Nucleus accumbens (tissue), 56 donors: ENCODE measurements at places on chromosomes 1 and 21.
A peak's percentile ranks its signal among the peaks of the same experiment; 100 is the strongest.

GRCh38 chr1:94101613-94102525, 19.1 kb downstream of the ABCA4 start:
- DNase-seq = no peak

DNA sequence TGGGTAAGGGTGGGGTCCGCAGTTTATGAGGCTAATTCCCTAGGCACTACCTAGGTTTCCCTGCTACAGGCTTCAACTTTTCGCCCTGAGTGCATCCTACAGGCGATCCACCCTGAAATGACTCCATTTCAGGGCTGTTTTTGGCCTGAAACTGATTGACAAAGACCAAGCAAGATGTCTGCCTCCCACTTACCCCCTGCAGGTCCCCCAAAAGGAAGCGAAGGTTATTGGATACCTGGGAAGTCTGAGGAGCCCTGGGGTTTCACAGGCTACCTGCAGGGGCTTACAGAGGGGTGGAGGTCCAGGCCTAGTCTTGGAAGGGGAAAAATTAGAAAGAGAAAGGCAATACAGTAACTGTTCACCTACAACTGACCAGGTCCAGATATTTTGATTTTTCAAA, 3.3 kb upstream of the TBX15 start:
- no peak for DNase-seq

GRCh38 chr1:67850611-67851075, 17.4 kb upstream of the GNG12 start:
- DNase-seq = no peak

- no peak for DNase-seq
These were observed 13.6 kb upstream of the LAMTOR5 start for GRCh38 chr1:110420874-110421793.

DNA sequence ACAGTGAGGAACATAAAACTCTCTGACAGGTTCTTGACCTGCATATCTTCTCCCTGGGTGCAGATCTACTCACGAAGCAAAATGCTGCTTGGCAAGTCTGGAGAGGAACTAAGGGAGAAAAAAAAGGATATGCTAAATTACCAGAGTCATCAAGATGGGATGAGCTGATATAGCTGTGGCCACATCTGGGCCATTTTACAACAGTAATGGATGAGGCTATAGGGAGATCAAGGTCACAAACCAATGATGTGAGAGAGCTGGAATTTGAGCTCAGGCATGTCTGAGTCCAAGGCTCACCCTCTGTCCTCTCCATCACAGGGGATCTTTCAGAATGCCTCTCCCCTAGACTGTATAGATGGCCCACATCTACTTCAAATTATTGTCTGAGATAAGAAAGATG, 26.2 kb downstream of the ZMYND12 start:
- no peak for DNase-seq

- no peak for DNase-seq
These were observed 22.3 kb downstream of the FOXJ3 start for GRCh38 chr1:42312576-42313212.

GRCh38 chr1:178532392-178532791, 19.5 kb downstream of the TEX35 start:
- DNase-seq = peak; percentile 19

DNA sequence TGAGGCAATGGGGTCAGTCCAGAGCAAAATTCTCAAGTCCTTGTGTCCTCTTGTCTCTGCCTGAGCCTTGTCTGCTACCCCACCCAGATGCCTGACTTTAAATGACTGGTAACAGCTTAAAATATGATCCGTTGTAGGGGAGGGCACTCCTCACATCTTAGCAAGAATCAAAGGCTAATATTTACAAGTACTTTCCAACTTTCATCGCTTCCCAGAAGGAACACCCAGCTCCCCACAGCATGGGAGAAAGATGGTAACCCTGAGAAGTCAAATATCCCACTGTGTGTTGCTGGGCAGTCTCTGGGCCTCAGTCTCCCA, 5.2 kb downstream of the ECE1 start:
- DNase-seq = no peak

DNA sequence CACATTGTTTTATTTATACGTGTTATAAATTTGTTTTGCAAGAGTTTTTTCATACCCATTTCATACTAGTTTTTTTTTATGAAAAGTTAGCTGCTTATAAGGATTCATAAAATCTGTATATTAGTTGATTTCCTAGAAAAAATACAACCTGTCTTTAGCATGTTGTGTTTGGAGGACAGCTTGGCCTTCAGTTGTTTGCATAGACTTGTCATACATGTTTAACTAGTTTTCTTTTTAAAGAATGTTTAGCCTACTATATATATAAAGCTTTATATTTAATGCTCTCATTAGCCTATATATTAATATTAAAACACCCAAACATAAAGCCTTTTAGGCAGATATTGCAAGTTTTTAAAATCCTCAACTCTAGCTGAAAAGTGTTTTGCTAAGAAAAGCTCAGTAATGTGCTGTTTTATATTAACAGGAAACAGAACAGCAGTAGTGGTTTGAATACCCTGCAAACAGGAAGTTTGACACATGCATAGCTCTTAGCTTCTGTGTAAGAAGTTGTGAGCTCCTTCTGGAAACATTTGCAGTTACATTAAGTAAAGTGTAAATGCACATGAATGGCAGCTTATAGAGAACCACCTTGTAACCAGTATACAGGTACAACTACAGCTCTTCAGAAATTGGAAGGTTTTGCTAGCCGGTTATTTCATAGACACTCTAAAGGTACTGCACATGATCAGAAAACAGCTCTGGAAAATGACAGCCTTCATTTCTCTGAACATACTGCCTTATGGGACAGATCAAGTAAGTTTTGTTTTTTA, at the start of gene PRKACB:
Gene PRKACB (plus strand): TSS at position 476 of the 770 bp plus-strand sequence. CDS start 91 bp downstream, at position 567.
- DNase-seq = no peak

- DNase-seq = no peak
These were observed 20.4 kb upstream of the PADI2 start for GRCh38 chr1:17139637-17140036.

DNA sequence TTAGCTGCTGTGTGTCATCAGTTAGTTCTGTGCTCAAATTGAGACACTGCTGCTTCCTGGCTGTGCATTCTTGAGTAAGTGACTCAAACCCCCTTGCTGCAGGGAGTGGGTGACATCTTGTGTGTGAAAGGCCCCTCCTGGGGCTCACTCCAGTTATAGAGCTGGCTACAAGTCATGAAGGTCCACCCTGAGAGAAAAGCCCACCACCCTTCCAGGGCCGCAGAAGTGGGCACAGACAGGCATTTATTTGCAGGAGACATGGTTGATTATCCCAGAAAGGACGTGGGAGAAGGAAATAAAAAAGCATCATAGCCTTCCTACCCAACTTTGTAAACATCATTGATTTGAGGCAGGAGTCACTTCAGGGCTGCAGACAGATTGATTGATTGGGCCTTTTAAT, 550.6 kb downstream of the MATN1 start:
- no peak for DNase-seq
